ENCODE measurements at places on chromosomes 6 and 20.

DNA sequence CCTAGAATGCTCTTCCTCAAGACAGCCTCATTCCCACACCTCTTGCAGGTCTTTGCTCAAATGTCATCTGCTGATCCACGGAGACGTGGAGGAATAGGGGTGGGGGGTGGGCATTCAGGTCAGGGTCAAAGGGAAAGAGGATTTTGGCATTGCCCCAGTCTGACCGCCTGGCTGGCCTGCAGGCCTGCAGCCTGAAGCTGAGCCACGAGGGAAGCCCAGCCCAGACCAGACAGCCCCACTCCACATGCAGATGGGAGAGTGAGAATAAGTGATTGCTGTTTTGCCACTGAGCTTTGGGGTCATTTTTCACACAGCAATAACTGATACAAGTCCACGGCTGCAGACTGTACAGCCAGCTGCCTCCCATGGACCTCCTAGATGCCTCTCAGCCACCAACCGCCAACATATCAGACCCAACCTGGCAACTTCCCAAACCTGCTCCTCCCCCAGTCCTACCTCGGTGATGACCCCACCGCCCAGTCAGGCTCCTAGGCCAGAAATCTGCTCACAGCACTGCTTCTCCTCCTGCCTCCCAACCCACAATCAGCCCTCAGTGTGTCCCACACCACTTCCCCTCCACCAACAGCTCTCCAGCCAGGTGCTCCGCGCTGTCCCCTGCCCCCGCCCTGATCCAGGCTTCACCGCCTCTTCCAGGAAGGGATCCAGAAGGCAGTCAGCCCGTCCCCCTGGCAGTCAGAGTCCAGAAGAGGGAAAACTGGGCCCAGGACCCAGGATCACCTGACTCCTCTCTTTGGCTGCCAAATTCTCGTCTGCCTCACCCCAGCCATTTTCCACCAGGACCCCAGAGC, 14.0 kb downstream of the KIAA1755 start:
- no peak for DNase-seq

DNA sequence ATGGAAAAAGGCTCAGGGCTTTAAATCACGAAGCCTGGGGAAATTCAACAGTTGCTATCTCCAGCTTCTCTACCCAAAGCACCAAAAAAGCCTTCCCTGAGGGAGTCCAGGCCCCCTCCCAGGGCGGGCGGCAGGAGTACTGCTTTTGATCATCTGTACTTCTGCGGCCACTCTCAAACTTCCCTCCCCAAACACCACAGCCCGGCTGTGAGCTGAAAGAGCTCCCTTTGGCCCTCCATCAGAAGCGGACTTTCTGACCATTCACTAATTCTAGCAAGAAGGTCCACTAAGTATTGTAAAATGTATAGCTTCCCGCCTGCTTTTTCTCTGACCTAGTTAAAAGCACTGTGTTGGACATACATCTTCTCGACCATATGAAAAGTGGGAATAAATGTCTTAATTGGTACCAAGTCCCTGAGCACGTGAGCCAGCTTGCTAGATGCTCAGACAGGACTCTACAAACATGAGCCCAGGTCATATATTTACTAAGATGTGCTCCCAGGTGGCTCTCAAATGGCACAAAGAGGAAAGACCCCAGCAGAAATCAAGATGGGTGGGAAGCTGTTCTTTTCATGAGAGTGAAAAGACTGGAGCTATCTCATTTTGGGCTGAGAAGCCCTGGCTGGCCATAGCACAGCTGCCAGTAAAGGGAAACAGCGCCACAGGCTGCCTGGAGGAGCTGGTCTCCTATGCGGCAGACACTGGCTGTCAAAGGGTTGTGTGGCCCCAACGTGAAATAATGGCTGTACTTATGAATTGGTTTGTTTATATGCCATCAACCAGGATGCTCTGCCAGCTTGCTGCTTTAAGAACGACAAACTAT, 58.6 kb downstream of the GFOD1 start:
- DNase-seq, result no peak

DNA sequence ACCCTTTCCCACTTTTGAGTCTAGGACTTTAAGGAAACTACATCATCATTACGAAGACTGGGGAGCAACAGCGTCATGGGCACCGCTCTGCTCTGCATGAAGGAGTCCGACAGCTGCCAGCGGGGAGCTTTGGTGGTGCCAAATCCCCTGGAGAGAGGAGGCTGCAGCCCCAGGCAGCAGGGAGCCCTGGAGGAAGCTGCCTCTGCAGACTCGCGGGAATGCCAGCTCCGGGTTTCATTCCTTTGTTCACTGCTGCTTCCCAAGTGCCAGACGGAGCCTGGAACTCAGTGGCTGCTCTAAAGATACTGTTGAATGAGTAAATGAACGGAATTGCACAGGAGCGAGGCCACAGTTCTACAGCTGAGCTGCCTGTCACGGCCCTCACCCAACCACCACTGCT, 196.5 kb upstream of the THBS2 start:
- DNase-seq, result no peak

DNA sequence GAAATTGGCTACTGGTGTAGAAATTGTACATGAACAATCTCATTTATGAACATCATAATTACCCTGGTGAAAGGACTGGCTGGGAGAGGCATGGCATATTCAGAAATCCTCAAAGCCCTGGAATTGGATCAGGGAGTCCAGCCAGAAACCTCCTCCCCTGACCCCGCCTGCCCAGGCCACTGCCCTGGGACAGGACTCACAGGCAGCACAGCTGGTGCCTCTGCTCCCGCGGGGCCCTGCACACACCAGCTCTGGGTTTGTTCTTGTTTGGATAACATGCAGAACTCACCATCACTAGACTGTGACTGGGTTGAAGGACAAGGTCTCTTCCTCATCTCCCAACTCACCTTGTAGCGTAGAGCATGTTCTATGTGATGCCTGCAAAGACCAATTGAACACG, 56.2 kb downstream of the AGPAT4 start:
- no peak for DNase-seq

GRCh38 chr20:33178726-33179125, 10.8 kb downstream of the BPIFA2 start:
- no peak for DNase-seq

GRCh38 chr20:31566658-31567379, 38.3 kb upstream of the ID1 start:
- no peak for DNase-seq

GRCh38 chr20:53037621-53038020, 65.5 kb downstream of the TSHZ2 start:
- no peak for DNase-seq

- DNase-seq, result no peak
These were observed 6.6 kb upstream of the C20orf202 start for GRCh38 chr20:1196634-1197033.

DNA sequence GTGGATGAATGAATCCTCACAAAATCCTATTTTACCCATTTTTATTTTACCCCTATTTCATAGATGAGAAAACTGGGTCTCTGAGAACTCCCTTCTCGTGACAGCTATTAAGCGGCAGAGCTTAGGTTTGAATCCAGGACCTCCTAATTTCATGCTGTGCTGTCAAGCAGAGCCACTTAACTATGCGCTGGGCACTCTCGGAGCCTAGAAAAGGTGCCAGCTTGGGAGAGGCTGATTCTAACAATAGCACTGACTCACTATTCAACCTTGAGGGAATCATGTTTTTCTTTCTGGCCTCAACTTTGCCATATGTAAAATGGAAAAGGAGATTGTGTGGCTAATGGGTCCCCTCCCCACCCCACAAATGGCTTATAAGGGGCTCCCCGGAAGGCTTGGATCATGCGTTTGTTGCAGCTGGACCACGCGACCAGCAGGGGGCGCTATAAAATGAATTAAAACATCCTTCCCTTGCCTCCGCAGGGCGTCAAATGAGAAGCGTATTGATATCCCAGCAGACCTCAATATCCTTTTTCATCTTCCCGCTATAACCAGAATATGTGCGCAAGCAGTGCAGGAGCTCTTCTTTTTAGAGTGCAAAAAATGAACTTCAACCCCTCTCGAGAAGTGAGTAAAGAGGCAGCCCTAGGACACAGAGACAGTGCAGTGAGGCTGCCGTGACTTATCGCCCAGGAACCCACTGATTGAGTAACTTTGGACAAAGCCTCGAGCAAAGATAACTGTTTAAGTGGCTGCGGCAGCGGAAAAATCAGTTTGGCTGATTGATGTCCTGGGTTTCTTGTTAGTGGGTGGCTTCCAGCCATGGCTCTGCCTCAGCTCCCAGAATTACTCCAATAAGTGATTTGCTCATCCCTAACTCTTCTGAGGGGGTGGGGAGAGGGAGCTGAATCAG, 12.8 kb upstream of the PDYN start:
- DNase-seq, result peak; percentile 20

- DNase-seq, result no peak
These were observed 165.6 kb downstream of the TRIM27 start for GRCh38 chr6:28758046-28758817.

DNA sequence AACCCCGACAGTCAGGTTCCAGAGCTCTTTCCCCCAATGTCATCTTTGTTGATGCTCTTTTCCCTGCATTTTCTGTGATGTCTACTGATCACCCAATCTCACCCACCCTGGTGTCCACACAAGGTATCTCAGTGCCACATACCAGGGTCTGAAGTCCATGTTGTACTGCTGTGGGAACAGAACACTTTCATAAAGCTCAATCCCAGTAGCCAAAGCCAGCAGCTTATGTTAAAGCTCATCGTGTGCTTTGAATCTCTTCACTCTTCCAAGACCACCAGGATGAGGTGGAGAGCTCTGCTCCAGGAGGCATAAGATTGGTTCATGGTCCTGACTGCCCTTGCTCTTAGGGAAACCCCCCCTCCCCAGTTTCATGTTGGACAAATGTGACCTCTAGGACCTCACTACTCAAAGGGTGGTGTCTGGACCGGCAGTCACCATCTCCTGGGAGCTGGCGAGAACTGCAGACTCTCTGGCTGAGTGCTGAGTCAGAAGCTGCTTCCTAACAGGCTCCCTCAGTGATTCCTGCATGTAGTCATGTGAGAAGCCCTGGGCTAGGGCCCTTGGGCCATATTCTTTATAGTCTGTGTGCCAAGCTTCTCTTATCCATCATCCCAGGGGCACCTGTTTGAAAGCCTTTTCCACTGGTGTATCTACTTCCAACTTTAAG, 13.4 kb upstream of the CPNE5 start:
- DNase-seq, result no peak

GRCh38 chr6:57135885-57136284, 36.2 kb upstream of the BAG2 start:
- no peak for DNase-seq

DNA sequence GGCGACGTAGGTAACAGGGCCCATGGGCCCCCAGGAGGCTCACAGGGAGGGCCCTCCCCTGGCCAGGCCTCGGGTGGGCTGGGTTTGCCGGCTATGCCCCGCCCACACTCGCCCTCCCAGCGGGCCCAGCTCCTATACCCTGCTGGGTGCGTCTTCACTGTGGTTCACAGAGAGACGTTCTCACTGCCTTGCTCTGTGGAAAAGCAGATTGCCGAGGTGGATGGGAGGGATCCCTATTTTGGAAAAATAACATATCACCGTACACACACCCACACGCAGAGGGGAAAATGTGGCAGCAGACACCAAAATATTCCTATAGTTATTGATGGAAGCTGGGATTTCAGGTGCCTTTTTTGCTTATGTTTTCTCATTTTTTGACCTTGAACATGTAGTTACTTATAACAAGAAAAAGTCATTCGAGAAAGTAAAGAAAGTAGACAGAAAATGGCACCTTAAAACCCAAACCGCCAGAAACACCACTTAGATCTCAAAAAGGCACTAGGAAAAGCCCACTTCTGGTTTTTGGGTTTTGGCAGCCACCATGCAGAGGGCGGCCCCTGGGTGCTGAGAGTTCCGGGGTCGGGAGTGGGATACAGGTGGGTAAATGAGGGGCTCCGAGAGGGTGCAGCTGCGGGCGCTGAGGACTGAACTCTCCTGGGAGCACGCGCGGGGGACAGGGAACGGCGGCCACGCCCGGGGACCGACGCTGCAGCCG, 49.4 kb downstream of the TMEM242 start:
- peak; percentile 62 for DNase-seq

GRCh38 chr6:43669922-43670622, 17.5 kb downstream of the MRPS18A start:
- DNase-seq, result no peak

GRCh38 chr20:64203037-64203777, 39.0 kb downstream of the MYT1 start:
- DNase-seq, result no peak

DNA sequence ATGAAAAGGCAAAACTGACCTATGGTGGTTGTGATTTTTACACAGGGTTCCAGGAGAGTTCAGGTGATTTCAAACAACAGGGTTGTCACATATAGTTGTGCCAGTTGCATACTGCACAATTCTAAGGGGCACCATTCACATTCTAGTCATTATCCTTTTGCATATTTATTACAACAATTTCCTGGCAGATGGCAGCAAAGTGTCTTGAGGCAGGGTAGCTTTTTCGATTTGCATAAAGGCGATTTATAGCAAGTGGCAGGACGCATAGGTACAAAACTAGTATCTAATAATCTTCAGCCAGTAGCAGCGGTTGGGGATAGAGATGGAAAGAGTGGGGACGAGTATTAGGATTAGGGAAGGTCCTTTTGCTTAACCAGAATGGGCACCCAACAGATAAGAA, 46.5 kb upstream of the TRAF3IP2 start:
- no peak for DNase-seq

DNA sequence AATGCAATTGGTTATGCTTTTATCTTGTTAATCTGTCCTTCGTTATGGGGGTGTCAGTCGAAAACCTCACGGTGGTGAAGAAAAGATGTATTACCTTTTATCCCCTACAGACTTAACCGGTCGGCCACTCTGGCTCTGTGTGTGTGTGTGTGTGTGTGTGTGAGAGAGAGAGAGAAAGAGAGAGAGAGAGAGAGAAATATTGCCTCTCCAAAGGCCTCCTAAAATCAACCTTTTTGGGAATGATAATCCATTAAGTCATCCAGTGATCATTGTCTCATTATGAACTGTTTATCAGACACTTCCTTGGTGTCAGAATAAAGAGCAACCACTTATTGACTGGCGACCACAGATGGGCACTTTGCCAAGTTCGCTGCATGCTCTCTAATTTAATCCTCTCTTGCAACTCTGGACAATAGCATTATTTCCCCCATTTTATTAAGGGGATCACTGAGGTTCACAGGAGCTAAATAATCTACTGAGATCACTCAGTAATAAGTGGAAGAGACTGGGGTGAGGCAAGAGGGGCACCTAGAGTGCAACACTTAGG, 30.7 kb downstream of the SLC35D3 start:
- no peak for DNase-seq

DNA sequence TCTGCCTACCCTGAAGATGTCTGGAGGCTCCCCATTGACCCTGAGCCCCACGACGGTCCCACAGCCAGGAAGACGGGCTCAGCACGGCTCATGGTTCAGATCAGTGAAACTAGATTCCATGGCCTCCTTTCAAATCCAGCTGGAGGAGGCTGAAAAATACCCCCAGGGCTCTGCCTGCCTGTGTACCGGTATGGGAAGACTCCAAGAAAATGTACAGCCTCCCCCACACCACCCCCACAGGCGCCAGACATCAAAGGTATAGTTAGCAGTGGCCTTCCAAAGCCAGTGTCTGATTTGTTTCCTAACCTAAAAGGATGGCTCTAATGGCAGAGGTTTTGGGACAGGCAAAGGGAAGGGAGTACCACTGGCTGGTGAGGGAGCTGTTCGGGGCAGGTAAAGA, 86.2 kb upstream of the SNAP25 start:
- no peak for DNase-seq

DNA sequence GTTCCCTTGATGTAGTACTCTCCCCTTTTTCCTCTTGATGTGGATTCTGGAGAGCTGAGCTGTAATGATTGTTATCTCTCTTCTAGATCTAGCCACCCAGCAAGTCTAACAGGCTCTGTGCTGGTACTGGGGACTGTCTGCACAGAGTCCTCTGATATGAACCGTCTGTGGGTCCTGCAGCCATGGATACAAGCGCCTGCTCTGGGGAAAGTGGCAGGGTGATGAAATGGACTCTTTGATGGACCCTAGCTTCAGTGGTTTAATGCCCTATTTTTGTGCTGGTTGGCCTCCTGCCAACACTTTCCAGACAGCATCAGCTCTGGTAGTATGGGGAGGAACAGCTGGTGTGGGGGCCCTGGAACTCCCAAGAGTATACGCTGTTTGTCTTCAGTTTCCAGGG, 216.3 kb downstream of the ADGRG6 start:
- no peak for DNase-seq
